ENCODE measurements at places on chromosomes 11 and 22.

DNA sequence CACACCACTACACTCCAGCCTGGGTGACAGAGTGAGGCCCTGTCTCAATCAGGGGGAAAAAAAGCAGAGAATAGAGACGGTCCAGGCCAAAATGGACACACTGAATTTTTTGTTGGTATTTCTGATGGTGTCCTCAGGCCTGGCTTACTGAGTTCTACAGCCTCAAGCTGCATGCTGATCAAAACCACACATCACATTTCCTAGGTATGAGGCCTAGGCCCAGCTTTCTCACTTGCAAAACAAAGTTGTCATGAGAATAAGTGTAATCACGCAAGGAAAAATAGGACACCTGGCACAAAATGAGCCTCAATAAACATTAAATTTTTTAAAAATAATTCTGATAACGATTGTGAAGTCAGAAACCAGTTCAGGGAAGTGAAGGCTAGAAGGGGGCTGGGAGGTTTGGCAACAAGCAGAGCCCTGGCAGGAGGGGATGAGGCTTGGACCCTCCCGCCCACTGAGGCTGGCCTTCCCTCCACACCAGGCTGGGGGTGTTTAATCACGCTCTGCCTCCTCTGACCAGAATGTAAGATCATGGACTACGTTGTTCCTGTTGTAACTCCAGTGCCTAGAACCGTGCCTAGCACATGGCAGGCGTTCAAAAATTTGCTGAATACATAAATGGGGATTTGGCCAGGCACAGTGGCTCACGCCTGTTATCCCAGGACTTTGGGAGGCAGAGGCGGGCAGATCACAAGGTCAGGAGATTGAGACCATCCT, 18.1 kb downstream of the PACSIN2 start:
- no peak for DNase-seq

GRCh38 chr22:50624347-50625130, 3.4 kb downstream of the ARSA start:
- no peak for DNase-seq

DNA sequence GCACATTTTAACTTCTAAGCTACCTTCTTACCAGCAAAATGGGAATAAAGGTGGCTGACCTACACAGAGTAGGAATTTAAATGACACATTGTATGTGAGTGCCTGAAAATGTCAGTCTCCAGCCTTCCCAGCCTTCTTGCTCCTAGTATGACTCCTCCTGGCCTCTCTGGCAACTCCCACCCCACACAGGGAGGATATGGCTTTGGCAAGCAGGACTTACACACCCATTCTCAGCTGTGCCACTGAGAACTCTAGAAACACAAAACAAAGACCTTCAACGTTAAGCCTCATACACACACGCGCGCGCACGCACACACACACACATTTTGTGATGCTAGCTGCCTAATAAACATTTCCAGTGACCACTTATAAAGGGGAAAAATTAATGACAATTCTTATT, 65.8 kb downstream of the PACSIN2 start:
- DNase-seq = no peak

DNA sequence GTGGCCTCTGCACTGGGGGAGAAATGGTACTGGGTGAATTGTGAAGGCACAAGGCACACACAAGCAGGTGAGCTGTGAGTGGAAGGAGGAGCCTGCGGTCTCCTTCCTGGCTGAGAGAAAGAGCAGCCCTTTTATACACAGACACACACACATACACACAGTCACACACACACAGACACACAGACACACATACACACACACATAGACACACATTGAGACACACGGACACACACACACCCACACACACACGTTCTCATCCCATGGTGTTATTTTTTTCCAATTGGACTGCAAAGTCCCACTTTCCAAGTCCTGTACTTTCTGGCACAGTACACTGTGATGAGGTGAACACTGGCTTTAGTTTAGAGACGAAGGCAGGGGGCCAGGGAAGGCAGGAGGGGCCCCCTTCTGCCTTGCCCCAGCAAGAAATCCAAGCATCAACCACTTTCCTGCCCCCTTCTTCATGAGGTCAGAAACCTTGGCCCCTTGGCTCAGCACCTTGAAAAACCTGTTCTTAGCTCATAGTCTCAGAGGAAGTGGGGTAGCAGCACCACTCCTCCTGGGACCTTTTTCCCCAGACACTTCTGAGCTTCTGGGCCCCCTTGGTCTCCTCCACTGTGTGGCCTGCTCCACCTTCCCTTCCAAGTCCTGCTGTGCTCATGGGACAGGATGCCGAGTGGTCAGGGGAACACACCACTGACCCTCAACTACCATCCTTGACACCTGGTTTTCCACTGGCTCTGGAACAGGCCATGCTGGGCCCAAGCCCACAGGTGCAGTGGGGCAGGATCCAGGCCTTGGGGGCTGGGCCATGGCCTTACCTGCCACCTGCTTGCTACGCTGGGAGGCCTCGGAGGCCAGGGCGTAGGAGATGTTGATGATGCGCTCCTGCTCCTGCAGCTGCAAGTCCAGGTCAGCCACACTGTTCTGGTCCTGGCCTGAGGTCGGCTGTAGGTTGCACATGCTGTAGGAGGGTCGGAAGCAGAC, 43.8 kb downstream of the C11orf58 start:
- DNase-seq = no peak

DNA sequence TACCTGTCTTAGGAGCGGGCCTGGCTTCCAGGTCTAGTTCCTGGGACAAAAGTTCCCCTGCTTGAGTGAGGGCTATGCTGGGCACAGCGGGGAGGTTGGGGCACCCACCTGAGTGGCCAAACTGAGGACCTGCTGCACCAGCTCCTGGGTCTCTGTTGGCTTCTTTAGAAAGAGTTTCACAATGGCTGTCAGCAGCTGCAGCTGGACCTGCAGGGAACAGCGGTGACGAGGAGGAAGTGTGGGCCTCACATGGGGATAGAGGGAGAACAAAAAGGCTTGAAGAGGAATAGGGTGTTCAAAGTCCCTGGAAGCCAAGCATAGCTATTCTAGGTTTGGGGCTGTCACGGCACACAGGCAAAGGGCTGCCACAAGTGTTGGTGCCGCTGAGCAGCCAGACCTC, 26.7 kb upstream of the RASL10A start:
- no peak for DNase-seq

DNA sequence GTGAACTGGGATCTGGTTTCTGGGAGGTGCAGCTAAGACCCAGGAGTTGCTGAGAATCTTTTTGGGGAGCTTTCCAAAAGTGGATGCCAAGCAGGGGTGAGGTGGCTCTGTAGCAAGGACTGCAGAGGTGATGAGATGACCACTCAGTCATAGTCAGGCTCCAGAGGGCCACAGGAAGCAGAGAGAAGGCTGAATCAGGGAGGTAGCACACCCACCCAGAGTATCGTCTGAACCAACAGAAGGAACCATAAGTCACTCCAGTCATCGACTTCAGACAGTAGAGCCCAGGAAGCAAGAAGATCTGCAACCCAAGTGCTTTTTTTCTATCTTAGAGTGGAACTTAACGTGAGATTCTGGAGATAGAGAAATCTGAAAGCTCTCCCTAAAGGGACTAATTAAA, 335.7 kb upstream of the MPPED2 start:
- no peak for DNase-seq

- DNase-seq = peak; percentile 63
These were observed 27.7 kb downstream of the CACNA1I start for GRCh38 chr22:39598017-39598965.

- no peak for DNase-seq
These were observed 15.0 kb upstream of the RTN4R start for GRCh38 chr22:20282901-20283673.

GRCh38 chr22:24097961-24098391, 83.3 kb upstream of the SUSD2 start:
- DNase-seq = no peak

DNA sequence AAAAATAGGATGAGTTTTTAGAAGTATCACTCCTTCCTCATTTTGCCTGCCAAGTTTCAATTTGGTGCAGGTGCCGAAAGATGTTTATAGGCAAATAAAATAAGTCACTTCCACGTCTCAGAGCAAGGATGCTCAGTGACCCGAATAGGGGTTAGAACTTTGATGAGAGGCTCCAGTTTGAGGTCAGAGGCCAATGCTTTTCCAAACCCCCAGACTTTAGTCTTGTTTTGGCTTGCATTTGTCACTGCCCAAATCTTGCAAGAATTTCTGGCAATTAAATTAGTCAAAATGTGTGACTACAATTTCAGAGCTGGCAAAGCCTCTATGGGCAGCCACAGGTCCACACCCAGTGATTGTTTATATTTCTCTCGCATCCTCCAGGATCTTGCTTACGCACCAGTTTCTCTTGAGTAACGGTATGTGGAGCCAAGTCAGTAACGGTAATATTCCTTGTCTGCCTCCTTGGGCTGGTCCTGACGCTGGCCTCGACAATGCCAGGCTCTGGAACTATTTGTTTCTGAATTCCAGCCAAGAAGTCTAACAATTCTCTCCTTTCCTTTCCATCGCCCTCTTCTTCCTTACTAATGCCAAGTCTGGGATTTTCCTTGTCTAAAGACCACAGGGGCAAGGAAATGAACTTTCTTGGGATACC, 9.9 kb upstream of the NUP160 start:
- DNase-seq = no peak

DNA sequence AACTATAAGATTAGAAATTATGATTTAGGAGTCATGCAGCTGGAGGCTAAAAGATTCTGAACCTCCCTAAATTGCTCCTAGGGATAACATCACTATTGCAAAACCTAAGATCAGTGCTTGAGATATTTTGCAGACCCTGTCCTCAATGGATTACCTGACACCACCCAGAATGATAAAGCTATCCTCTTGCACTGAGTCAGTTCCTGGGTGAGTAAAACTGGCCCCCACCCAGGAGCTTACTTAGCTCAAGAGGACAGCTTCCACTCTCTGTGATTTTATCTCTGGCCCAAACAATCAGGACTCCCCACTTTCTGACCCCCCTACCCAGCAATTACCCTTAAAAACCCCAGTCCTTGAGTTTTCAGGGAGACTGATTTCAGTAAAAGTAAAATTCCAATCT, 2074.4 kb upstream of the RAG2 start:
- DNase-seq = no peak

DNA sequence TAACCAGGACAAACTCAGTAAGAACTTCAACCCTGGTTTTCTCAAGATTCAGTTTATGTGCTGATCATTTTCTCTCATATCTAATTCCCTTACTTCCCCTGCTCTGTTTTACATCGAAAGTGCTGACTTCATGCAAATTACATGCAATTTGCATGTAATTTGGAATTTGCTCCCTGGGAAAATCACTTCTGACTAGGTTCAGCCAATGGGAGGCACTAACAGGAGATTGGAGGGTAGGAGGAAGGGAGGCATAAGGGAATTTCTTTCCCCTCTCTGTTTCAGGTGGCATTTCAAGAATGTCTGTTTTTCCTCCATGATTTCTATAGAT, 363.3 kb upstream of the CCDC90B start:
- no peak for DNase-seq

DNA sequence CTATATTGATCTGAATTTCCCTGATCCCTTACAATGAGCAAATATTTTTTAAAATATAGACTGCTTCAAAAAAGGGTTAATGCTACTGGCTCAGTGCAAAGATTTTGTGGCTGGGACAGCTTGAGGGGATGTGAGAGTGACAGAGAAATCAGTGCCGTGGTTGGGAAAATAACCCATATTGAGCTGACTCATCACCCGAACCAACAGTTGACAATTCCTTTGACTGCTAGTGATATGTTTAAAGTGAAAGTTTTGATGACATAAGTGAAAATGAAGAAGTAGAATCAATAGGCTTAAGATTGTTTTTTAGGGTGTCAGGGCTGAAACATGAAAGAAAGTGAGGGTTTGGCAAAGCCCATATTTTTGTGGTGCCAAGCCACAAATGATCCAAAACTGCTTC, 257.1 kb upstream of the TENM4 start:
- no peak for DNase-seq

DNA sequence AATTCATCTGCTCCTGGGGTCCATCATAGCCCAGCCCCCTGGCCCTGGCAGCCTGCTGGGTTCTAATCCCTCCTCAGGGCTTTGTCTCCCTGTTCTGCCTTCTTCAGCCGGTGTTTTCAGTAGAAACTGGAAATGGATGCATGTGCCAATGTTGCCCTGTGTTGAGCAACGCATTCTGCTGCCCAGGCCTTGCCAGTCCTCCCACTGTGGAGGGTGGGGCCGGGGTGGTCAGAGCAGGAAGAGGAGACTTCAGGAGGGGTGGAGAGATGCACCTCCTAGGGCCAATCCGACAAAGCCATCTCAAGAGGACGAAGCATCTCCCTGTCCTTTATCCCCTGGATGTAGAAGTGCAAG, 27.6 kb upstream of the ZBTB16 start:
- no peak for DNase-seq

GRCh38 chr11:114562166-114562916, 2.7 kb upstream of the NXPE1 start:
- no peak for DNase-seq

DNA sequence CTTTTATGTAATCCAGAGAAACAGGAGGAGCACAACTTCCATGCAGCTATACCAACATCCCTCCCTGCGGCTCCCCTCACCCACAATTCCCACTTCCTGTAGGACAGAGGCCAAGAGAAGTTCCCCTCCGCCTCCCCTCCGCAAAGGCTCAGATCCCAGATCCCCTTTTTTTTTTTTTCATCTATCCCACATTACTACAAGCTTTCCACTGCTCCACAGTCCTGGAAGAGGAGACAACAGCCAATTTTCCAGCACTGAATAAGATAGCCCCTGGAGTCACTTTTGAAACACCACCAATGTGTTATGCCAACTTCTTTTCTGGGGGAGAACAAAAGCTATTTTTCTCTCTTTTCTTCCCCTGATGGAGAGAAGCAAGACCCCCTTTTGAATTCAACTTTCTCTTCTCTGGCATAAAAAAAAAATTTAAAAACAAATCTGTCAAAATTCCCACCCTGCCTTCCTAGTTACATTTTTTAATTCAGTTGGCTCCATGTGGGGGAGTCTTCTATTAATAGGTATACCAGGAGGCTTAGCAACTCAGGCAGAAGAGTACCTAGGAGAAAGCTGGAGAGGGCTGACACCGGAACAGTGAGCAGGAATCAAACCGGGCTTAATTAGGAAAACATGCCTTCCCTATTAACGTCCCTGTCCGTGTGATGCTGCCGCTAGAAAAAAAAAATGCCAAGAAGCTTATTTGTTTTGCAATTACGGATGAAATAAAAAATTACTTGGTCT, 543.4 kb downstream of the BUD13 start:
- DNase-seq = no peak

GRCh38 chr11:61021661-61022212, 50.3 kb downstream of the CD6 start:
- DNase-seq = no peak

DNA sequence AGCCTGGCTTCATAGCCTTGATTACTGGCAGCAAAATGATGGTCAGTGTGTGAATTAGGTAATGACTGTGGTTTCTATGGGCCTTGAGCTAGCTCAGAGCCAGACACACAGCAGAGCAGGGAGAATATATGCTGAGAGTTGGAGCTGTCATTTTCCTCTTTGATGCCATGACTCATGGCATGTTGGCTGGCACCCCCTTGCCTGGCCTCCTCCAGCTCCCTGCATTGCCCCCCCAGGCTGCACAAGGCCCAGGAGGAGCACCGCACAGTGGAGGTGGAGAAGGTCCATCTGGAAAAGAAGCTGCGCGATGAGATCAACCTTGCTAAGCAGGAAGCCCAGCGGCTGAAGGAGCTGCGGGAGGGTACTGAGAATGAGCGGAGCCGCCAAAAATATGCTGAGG, 20.3 kb upstream of the RRM1 start:
- DNase-seq = no peak
